ENCODE measurements at places on chromosomes 1 and 21. TPM values are rescaled to one million over a fixed set of nuclear protein-coding genes. Genes with fewer than 3 reads are reported as not detected.

Gene SYTL1
- polyA plus RNA-seq: 5.9 TPM

Gene FCGR3A
- 3.9 TPM for polyA plus RNA-seq

Gene TSPAN2
- 8.4 TPM for polyA plus RNA-seq

- no peak for DNase-seq
Measured at GRCh38 chr21:17979763-17980162, 160.6 kb upstream of the C21orf91 start.

DNA sequence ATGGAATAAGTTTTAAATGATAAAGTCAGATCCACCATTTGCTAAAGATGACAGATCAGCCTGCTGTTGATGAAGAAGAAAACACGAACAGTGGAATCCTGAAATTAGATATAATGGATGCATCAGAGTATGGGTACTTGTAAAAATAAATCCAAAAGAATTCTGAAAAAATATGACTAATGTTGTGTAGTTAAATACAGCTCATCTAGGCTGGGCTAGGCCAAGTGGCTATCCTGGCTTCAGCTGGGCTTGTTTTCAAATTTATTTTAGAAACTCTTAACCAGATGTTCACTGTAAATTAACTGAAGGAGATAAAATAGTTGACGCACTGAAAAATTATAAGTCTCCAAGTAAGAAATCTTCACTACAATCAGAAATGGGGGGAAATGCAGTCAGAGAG is 7.4 kb upstream of the RGS2 start:
- no peak for DNase-seq

GRCh38 chr1:161185732-161186311 is 8.5 kb upstream of the B4GALT3 start:
- DNase-seq: no peak

All from right lung (tissue), 10 donors.